Activated T-helper 1 cell treated with anti-CD3 and anti-CD28 coated beads, Interleukin-2, amount 50 U/mL, for 16 hours (primary cell): ENCODE measurements at places on chromosomes 2 and 18.

DNA sequence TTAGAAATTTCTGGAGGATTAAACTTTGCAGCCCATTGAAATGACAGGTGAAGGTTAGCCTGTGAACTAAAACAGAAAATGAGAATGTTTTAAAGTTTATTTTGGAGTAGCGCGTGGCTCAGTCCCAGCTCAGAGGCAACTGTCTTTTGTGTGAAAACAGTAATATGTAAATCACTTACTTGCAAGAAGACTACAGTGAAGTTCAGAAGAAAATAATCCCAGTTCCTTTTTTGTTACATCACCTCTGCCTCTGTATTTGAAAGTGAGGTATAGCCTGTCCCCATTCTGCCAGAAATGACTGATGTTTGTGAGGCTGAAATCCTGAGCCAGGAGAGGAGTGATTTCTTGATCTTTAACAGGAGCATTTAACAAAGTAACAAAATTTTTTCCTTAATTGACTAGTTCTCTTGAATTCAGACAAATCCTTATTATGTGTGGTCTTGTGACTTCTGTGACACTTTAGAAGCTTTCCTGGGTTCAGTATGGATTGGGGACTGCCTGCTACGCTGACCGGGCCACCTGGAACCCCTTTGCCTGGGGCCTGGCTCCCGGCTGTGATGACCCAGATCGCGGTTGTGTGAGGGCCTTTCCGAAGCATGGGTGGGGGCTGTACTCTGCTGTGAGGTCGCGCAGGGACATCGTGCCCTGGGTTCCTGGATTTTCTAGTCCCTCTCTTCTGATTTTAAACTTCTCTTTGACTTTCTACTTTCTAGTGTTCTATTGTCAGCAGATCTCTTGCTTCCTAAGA, 24.3 kb downstream of the TRAPPC12 start:
- DNase-seq, result no peak

DNA sequence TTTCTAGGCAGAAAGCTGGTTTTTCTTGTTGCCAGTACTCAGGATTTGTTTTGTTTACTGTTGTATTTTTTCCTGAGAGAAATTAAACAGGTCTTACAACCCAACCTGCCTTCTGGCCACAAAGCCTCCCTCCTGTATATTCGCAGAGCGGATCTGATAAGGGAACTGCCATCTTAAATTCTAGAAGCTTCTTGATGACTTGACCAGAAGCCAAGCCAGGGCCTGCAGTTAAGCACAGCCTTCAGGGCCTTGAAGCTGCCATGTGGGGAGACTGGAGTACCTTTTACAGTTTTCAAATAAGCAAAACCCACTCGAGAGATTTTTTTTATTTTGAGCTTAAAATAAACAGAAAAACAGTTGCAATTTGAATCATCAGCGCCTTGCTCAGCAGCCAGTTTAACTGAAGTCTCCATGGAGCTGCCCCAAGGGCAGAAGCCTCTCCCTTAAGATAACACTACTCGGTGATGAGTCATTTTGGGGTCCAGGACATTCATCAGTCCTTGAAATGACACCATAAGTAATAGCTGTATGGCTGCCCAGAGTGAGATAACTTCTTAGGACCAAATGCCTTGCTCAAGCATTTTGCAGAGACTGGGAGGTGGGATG, 51.5 kb upstream of the PHLPP1 start:
- DNase-seq, result no peak

- DNase-seq, result no peak
Measured at GRCh38 chr2:56806924-56807323, 623.1 kb downstream of the CCDC85A start.

GRCh38 chr2:2191110-2191707, 139.9 kb downstream of the MYT1L start:
- DNase-seq, result no peak

GRCh38 chr2:16960579-16960978, 294.9 kb upstream of the CYRIA start:
- no peak for DNase-seq

DNA sequence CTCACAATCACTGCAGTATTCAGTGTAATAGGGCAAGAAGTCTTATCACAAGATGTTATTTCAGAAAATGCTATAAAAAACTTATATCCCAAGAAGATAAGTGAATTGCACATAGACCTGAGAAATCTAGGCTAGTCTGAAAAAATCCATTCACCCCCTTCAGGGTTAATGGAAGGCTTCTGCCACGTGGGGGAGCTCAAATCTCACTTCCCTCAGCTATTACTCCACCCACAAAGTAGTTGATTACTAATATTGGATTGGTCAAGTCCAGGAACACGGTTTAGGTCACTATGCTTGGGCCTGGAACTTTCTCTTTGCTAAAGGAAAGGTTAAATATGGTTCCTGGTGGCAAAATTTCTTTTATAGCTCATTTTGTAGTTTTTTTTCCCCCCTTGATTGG, 51.2 kb upstream of the ADAM23 start:
- DNase-seq, result no peak

DNA sequence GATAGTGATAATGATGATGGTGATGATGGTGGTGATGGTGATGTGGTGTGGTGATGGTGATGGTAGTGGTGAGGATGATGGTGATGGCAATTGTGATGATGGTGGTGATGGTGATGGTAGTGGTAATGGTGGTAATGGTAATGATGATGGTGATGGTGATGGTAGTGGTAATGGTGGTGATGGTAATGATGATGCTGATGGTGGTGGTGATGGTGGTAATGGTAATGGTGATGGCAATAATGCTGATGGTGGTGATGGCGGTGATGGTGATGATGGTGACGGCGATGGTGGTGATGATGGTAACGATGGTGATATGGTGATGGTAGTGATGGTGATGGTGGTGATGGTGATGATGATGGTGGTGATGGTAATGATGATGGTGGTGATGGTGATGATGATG, 45.0 kb downstream of the ALK start:
- no peak for DNase-seq

GRCh38 chr18:46291149-46291548, 187.0 kb downstream of the HAUS1 start:
- no peak for DNase-seq

DNA sequence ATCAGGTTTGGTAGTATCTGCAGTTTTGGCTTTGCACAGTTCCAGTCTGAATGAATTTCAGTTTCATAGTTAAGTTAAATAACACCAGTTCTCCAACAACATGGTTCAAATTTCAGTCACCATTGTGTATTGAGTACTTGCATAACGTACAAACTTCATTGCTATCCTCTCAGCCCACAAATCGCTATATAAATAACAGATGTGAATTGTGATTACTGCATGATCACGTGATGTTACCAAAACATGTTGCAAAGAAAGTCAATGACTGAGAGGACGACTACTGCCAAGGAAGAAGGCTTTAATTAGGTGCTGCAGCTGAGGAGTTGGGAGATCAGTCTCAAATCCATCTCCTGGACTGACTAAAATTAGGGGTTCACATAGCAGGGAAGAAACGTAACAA, 48.2 kb downstream of the COL4A4 start:
- DNase-seq, result no peak

DNA sequence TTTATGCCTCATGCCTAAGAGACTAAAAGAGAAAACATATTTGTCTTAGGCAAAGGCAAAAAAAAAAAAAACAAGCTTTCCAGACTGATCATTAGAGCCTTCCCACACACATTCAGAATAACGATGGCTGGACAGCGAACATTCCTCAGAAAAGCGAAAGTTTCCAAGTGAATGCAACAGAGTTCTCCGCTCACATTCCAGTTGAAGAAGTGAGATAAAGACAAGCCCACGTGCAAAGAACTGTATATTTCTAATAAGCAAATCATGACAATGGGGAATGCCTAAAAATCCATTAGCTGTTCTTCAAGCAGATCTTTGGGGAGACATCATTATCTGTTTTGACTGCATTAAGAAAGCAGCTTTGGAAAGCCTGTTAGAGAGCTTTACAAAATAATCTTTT, 347.9 kb downstream of the METTL4 start:
- no peak for DNase-seq

- DNase-seq, result no peak
Measured at GRCh38 chr2:191797942-191798876, 48.7 kb downstream of the CAVIN2 start.

GRCh38 chr2:74935975-74936391, 22.5 kb upstream of the POLE4 start:
- DNase-seq, result no peak

- DNase-seq, result no peak
Measured at GRCh38 chr2:181785691-181786344, 105.5 kb upstream of the NEUROD1 start.

DNA sequence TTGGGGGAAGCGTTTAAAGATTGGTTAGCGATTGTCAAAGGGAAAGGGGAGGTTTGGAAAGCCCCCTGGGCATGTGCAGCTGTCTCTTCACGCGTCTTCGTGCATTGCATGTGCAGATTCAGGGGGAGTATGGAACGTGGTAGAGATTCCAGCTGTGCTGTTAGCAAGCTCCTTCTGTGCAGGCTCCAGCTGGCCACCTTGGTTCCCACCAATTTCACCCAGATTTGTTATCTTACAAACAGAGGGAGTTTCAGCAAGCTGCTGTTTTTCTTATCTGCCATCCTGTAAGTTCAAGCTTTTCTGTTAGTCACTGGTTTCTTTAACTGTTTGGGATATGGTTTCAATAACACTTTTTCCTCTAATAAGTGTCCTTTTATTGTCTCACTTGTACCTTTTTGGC, 30.4 kb downstream of the FARP2 start:
- DNase-seq, result no peak

GRCh38 chr2:207357216-207357615, 172.5 kb upstream of the CREB1 start:
- no peak for DNase-seq

GRCh38 chr18:12645254-12645653, 12.7 kb downstream of the SPIRE1 start:
- no peak for DNase-seq

DNA sequence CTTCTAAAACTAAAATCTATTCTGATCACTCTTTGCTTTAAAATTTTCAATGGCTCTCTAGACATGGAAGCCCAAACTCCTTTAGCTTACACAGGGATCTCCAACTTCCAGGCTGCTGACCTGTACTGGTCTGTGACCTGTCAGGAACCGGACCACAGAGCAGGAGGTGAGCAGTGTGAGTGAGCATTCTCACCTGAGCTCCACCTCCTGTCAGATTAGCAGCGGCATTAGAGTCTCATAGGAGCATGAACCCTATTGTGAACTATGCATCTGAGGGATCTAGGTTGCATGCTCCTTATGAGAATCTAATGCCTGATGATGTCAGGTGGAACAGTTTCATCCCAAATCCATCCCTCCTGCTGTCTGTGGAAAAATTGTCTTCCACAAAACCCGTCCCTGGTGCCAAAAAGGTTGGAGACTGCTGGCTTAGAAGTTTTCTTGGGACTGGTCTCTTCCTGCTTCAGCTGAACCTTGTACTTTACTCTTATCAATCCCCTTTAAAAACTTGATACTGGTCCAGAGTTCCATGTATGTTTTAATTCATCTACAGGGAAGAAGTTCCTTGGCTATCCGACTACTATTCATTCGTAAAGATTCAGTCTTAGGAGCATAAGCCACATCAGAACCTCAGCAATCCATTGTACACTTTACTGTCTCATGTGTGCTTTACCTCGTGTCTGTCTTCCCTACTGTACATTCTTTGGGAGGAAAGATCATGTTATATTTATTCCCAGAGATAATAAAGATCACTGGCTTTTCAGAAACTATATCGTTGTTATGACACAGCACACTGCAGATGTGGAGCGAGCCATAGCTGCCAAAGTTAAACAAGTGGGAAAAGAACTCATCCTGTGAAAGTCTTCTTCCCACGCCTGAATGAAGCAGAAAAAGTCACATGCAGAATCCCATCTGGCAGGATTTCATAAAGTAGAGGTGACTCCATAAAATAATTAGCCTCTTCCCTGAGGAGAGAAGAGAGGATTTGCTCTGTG, 183.8 kb downstream of the LRATD1 start:
- DNase-seq, result no peak

DNA sequence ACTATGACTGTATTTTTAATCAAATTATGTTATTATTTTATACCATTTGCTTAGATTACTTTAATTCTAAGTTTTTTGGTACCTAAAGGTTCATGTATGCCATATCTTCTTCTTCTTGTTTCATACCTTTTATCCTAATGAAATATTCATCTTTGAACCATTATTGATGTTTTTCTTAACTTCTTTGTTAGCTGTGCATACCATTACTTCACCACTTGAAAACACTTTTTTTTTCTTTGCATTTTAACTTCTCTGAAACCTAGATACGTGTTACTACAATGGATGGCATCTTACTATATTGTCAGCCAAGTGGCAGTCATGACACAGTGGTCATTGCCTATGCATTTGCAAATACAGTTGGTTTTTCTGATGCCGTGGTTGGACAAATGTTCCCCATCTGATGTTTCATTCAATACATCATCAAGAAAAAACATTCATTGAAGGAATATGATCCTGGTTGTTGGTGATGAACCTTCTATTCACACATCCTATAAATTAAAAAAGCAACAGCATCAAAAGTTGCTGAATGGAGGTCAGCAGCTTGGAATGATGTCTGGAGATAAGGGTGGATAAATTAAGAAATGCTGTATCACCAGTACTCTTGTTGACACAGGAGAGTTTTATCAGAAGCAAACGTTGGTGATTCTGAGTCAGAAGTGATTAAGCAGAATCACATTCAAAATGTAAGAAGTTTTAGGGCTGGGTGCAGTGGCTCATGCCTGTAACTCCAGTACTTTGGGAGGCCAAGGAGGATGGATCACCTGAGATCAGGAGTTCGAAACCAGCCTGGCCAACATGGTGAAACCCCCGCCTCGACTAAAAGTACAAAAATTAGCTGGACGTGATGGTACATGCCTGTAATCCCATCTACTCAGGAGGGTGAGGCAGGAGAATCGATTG, 7.4 kb downstream of the IL36A start:
- no peak for DNase-seq

DNA sequence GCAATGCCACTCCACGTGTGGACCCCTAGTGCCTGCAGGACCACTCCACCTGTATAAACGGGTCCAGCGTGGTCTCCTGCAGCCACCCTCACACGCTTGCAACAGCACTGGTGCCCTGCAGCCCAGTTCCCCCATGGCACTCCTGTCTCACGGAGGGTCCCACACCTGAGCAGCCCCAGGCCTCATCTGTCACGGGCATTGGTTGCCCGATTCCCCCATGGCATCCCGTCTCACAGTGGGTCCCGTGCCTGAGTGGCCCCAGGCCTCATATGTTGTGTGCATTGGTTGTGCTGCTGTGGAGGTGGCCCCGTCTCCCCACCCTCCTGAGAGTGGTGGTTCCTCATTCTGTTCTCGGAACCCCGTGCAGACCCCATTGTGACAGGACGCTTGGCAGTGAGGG, 43.4 kb downstream of the CTDP1 start:
- no peak for DNase-seq

DNA sequence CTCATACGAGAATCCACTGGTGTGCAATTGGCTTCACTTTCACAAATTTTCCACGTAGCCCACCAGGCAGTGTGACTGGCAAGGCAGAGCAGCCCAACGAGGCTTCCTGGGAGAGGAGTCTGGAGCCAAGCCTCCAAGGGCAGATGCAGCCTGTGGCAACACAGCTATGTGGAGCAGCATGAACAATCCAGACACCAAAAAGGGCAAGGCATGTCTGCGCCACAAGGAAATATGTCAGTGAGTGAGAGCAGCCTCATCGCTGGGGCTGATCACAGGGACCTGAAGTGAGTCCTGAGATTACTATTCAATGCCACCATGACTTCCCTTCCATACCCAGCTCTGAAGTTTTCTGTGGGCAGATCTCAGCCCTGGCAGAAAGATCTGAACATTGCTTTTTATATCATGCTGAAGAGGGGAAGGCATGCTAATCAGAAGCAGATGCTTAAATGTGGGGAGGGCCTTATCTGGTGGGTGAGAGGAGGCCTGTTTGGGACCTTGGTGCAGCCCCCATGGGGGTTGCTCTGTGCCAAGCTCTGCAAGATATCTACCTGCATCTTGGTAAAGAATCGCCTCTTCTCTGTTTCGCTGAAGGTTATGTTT, 40.0 kb upstream of the PUM2 start:
- no peak for DNase-seq

GRCh38 chr18:77899972-77900754, 650.5 kb downstream of the GALR1 start:
- DNase-seq, result peak; percentile 33
